Colonic mucosa (tissue), 4 donors: ENCODE measurements at places on chromosomes 4 and X. TPM values are rescaled to one million over a fixed set of nuclear protein-coding genes. Genes with fewer than 3 reads are reported as not detected.

DNA sequence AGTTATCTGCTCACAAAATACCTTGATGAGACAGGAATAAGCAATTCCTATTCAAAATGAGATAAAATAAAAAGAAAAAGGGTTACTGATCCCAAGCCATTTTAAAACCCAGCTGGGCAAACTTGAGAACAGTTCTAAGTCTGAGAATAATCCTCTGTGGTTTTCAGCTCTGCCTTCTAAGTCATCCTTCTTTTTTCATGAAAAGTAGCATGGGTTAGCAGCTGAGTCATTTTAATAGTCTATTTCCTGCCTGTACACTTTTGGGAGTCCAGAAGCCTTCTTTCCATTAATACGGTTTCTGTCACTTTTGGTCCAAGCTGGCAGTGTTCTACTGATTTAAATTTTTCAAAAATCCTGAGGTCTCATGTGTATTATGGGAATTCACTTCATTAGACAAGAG is 374.3 kb downstream of the IQCM start:
- DNase-seq: no peak

GRCh38 chr4:83010111-83010521 is 507 bp downstream of the LIN54 start:
- DNase-seq: no peak

DNA sequence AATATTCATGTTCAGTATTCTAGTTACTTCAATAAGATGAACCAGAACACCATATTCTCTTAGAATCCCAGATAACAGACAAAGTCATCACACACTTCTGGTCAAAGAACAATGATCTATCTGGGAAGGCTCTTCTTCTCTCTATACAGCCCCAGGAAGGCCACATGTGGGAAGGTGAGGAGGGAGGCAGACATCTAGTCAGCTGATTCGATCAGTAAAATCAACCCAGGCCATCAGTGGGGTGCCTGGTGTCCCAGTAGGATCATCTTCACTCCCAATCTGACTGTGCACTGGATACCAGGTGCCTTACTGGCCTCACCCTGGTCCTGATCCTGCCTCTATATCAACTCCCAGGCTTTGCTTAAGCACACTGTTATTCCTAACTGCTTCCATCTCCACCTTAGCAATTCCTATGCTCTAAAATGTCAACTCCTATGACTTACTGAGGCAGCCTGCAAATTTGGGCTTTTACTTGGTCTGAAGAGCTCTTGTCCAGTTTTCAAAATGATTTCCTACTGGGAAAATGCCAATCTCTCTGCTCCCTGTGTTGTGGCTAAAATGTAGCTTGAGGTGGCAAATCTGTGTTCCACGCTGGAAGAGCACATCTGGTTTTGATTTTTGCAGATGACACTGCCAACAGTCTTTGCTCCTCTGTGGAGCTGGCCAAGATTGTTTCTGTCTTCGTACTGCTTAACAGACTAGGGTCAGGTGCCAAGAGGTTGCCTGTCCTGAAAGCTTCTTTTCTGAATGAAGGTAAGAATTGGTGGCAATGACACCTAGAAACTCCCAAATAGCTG is 128.7 kb downstream of the MGST2 start:
- no peak for DNase-seq

DNA sequence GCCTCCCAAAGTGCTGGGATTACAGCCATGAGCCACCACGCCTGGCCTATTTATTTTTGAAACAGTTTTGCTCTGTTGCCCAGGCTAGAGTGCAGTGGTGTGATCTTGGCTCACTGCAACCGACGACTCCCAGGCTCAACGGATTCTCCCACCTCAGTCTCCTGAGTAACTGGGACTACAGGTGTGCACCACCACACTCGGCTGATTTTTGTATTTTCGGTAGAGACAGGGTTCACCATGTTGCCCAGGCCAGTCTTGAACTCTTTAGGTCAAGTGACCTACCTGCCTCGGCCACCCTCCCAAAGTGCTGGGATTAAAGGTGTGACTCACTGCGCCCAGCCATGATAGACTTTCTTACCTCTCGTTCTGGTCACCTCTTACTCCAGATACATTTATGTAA is 124.0 kb downstream of the UBE2K start:
- no peak for DNase-seq

GRCh38 chr4:3304831-3305609 is 12.2 kb downstream of the RGS12 start:
- DNase-seq: no peak

DNA sequence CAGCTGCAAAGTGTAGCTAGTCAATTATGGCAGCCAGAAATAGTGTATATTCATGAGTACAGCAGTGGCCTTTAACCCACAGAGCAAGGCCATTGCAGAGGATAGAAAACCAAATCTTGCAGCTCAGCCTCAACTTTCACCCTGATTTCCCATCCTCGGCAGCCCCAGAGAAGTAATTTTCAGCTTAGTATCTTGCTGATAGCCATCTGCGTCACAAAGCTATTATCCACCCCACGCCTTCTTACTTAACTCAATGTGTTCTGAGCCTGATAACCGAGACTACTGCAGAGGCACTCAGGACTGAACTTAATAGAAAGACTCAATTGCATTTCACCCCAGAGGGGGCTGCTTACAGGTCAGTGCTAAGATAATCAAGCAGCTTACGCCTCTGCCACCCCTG is 174.5 kb upstream of the MAOA start:
- no peak for DNase-seq

DNA sequence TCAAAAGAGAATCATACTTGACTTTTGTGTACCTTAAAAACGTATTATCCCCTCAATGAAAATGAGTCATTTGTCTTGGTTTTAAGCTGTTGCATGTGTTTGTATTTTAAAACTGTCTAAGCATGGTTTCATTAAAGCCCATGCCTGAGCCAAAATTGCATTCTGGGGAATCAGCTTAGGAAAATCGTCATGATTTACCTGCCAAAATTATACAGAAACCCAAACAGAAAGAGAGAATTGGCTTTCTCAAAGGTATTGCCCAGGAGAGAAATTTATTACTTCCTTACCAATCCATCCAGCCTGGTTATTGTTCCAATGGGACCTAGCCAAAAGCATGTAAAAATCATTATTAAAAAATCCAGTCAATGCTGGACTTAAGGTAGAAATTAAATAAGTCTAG is 37.6 kb downstream of the GPR174 start:
- DNase-seq: no peak

- DNase-seq: no peak
Observed at GRCh38 chr4:136742333-136742732, 790.0 kb downstream of the PCDH18 start.

DNA sequence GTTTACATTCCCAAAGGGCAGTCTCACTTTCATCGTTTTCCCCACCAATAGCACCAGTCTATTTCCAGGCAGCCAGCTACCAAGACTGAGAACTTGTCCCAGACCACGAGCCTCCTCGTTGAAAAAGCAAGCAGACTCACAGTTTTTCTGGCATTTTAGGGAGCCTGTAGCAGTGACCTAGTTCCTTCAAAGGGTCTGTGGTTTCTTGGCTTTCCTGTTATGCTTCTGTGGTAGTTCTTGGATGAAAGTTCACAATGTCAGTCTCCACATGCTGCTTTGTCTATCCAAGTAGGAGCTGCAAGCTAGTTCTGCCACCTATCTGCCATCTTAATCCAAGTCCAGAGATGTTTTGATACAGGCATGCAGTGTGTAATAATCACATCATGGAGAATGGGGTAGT is 151.6 kb upstream of the ZC4H2 start:
- no peak for DNase-seq

- DNase-seq: no peak
Observed at GRCh38 chrX:136850441-136851175, 29.9 kb downstream of the RBMX start.

Gene SHOX
- total RNA-seq: 0.11 TPM

Gene L1CAM
- 8.8 TPM for total RNA-seq
